ENCODE measurements at places on chromosomes 6 and 20.

DNA sequence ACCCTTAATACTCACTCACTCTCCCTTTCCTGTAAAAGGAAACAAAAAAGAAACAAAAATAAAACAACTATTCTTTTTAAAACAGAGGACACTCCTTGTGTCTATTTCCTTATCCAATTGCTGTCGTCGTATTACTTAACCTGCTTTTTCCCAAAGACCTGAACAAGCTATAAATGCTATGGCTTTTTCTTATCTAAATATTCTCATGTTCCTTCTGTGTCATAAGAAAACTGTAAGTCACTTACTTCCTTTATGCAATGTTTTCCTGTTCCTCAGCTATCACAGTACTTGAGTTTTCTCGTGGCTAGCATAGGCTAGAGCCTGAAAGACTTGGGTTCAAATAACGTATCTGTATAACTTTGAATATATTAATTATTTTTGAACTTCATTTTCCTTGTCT is 99.2 kb downstream of the IRAK1BP1 start:
- no peaks in the 10 kb centered on the region for H3K27me3 ChIP-seq
- no peak for DNase-seq
- no peak overlapping the region for H3K27ac ChIP-seq
- H3K4me1 ChIP-seq = no peaks in the 10 kb centered on the region
- peaks cover 95% of the 10 kb centered on the region for H3K36me3 ChIP-seq

DNA sequence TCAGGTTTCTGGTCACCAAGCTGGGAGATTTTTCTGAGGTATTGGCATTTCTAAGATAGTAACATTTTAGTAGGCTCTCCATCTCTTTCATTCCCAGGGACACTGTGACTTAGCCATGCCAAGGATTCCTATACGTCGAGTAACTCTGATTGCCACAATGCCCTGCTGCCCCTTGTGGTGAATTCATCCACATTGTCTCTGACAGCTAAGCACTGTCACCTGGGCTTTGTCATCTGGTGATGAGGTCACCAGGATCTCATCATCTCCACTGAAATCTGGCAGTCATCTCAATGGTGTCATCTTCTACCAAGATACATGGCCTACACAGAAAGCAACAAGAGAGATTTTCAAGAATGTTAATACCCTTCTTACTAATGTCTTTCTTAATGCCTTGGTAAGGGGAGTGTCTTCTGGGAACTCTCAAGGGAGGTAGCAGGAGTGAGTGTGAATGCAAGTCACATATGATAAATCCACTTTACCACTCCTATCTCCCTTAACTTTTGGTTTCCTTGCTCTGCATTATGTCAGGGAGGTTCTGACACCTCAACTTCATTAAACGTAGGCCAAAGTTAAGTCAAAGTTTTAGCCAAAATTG is 246.7 kb downstream of the CD109 start:
- DNase-seq = peak; percentile 21
- no peaks in the 10 kb centered on the region for H3K4me1 ChIP-seq
- no peak overlapping the region for H3K27ac ChIP-seq
- no peaks in the 10 kb centered on the region for H3K27me3 ChIP-seq
- H3K36me3 ChIP-seq = no peaks in the 10 kb centered on the region

- peaks cover 15% of the 10 kb centered on the region for H3K4me1 ChIP-seq
- H3K27me3 ChIP-seq = no peaks in the 10 kb centered on the region
- H3K36me3 ChIP-seq = no peaks in the 10 kb centered on the region
- H3K27ac ChIP-seq = no peak overlapping the region
- no peak overlapping the region for H3K4me3 ChIP-seq
- no peak for DNase-seq
Measured at GRCh38 chr6:148779142-148779562, 32.3 kb downstream of the UST start.

- no peaks in the 10 kb centered on the region for H3K36me3 ChIP-seq
- H3K4me3 ChIP-seq = peak overlapping the region; percentile 4
- H3K27me3 ChIP-seq = no peaks in the 10 kb centered on the region
- H3K4me1 ChIP-seq = no peaks in the 10 kb centered on the region
- peak; percentile 86 for DNase-seq
Measured at GRCh38 chr6:69232911-69233448, 563.8 kb downstream of the LMBRD1 start.

GRCh38 chr6:116111552-116112528 is 11.2 kb downstream of the NT5DC1 start:
- no peak for DNase-seq
- H3K27ac ChIP-seq = no peak overlapping the region
- H3K4me3 ChIP-seq = no peak overlapping the region

DNA sequence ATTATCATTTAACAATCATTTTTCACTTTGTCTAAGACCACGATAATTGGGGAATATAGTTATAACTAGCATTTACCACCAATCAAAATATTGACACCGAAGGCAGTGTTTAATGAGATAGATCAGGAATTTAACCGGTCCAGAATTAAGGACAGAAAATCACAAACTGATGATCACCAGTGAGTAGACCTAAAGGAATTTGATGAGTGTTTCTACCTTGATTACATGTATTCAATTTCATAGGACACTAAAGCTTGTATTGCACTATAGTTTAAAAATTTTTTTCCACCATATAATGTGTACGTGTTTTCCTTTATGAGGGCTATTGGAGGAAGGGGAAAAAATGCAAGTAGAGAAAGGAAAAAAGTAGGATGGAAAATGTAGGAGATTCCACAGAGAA is 22.6 kb upstream of the ARHGAP18 start:
- DNase-seq = no peak
- no peak overlapping the region for H3K27ac ChIP-seq
- H3K27me3 ChIP-seq = no peaks in the 10 kb centered on the region

GRCh38 chr20:30168800-30169138 is 1088.7 kb upstream of the DEFB115 start:
- H3K27me3 ChIP-seq = no peaks in the 10 kb centered on the region
- no peak for DNase-seq
- no peak overlapping the region for H3K4me3 ChIP-seq
- H3K4me1 ChIP-seq = no peaks in the 10 kb centered on the region
- no peaks in the 10 kb centered on the region for H3K36me3 ChIP-seq

DNA sequence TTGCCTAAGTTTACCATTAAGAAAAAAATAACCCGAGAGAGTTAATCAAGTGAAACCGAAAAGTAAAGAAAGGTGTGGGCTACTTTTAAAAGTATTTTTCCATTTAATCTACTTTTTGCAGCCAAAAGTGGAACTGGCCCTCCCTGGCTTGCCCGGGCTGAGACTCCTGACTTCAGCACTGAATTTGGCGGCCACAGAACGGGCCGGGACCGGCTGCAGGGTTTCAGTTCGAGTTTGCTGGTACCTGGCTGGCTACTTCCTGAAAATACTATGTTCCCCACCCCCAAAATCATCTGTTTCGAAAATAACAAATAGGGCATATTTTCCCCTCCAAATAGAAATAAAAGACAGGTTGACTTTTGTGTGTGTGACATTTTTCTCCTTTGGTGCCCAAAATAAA is 173.4 kb upstream of the EXOC2 start:
- DNase-seq = no peak
- H3K27ac ChIP-seq = no peak overlapping the region

DNA sequence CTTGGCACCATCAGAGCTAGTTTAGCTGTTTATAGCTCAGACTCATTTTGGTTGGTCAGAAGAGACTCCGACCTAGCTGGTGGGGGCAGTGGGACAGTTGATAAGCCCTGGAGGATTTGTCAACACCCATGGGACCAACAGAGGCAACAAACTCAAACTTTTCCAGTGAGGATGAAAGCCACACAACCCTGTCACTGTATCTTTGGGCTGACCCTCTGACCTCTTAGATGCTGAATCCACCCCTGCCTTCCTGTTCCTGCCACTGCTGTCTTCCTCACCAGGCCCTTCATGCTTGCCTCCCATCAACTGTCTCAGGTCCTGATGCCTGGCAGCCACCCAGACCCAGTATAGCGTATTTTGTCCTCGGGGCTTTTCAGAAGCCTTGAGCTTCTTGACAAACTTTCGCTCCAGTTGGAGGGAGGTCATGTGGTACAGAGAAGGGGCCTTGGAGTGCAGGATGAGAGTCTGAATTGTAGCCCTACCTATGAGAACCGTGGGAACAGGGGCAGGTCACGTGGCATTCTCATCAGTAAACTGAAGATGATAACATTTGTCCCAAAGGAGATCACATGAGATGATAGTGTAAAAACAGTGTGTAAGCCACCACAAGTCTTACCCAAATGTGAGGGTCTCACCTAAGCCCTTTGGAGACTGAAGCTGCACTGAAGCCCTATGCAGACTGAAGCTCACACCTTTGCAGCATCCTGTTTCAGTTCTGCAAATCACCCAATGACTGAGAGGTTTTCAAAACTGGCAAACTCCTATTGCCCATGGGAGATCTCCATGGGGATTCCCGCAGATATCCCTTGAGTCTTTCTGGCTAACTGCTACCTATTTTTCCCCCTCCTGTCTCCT is 72.0 kb upstream of the F13A1 start:
- H3K27me3 ChIP-seq = no peaks in the 10 kb centered on the region
- DNase-seq = no peak
- H3K36me3 ChIP-seq = no peaks in the 10 kb centered on the region

DNA sequence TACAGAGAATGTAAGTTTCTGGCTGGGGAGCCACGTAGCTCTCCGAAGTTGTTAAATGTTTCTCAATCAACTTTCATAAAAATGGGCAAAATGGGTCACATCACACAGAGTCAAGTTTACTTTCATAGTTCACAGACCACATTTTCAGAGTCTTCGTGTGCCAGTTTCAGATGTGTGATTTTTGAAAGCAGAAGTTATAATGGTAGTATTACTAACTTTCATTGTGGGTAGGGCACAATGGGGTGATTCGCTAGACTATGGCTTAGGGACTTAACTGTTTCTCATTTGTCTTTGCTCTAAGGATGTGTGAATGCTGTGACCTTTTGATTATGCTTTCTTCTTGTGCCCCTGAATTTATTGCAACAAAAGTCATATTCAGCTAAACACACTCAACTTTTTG is 109.0 kb upstream of the SUPT3H start:
- H3K27me3 ChIP-seq = no peaks in the 10 kb centered on the region
- no peak for DNase-seq
- H3K4me3 ChIP-seq = no peak overlapping the region
- H3K4me1 ChIP-seq = no peaks in the 10 kb centered on the region

DNA sequence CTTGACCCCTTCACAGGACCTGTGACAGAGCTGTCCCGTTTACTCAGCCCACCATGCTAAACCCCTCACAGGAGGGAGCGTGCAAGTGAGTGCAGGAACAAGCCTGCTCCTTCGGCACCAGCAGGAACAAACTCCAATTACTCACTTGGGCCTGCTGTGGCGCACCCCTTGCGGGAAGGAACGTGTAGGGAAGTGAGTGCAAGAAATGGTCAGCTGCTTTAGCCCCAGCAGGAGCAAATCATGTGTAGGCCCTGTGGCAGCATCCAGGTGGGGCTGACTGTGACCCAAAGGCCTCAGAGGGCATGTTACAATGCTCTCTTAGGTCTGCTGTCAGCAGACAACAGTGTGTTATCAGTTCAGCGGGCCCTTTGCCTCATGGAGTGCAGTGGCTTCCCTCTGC is 574.4 kb downstream of the PRKN start:
- H3K27ac ChIP-seq = no peak overlapping the region
- H3K4me1 ChIP-seq = no peaks in the 10 kb centered on the region
- H3K36me3 ChIP-seq = no peaks in the 10 kb centered on the region
- no peak overlapping the region for H3K4me3 ChIP-seq
- no peaks in the 10 kb centered on the region for H3K27me3 ChIP-seq
- no peak for DNase-seq

- DNase-seq = no peak
- peaks cover 6% of the 10 kb centered on the region for H3K4me1 ChIP-seq
- no peak overlapping the region for H3K27ac ChIP-seq
- no peaks in the 10 kb centered on the region for H3K36me3 ChIP-seq
- H3K4me3 ChIP-seq = no peak overlapping the region
Measured at GRCh38 chr6:31585491-31585890, 586 bp upstream of the LST1 start.

DNA sequence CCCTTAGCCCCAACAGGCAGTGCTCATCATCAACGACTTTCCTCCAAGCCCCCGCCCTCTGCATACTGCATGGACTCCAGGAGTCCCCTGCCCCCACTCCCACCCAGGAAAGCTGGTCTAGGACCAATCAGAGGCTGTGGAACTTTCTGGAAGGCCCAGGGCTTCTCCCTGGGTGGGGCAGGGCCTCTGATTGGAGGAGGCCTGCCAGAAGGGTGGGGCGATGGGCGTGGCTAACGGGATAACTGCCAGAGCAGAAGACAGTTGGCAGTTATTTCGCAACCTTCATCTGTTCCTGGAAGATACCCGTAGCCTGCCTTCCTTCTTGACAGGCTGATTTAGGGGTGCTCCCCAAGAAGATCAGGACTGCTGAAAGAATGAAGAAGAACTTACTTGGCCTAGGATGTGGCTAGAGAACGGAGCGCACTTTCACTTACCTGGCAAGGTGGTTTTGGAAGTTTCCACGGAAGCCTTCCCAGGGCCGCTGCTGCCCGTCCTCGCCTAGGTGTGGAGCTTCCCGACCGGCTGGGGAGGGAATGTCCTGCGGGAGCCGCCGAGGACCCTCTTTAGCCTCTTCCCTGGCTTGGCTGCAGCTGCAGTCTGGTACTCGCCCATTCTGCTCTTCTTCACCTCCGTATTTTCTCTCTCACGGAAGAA is 209.0 kb downstream of the LRFN2 start:
- H3K27ac ChIP-seq = no peak overlapping the region
- DNase-seq = peak; percentile 46
- H3K4me1 ChIP-seq = no peaks in the 10 kb centered on the region
- no peak overlapping the region for H3K4me3 ChIP-seq

- no peak overlapping the region for H3K4me3 ChIP-seq
- no peak overlapping the region for H3K27ac ChIP-seq
- no peaks in the 10 kb centered on the region for H3K27me3 ChIP-seq
- no peaks in the 10 kb centered on the region for H3K36me3 ChIP-seq
- 0 out of 2 replicates have a peak, but pooled peaks cover 2% of the 10 kb centered on the region for H3K4me1 ChIP-seq
Measured at GRCh38 chr6:106154326-106154725, 68.2 kb downstream of the PRDM1 start.

DNA sequence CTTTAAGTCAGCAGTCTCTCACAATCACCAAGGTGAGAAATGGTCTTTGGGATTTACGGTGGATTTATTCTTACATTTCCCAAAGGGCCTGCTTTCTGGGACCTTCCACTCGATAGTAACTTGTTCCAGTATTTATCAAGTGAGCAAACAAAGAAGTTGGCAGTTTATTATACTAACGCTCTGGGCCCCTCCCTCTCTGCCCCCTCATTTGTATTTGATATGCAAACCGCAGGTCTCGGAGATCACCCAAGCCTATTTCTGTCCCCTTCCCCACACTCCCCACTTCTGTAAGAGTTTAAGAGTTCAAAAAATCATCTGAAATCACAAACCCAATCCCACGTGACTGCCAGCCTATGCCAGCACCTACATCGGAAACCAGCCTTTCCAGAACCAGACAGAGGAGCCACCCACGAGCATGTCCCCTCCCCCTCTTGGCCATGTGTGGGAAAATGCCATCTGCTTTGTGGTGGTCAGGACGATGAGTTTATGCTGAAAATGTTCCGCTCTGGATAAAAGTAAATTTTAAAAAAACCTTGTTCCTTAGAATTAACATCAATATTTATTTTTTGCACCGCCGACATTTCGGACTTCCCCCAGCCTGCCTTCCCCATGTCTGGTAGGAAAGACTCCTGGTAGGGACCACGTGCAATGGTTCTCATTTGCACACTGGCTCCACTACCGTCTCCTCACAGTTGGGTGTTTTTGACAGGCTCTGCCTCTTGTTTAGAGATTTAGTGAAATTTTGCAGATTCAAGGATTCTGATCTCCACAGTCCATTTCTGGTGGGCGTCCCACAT is 281.0 kb downstream of the TFAP2C start:
- H3K27me3 ChIP-seq = no peaks in the 10 kb centered on the region
- H3K4me3 ChIP-seq = no peak overlapping the region
- no peak overlapping the region for H3K27ac ChIP-seq
- H3K4me1 ChIP-seq = no peaks in the 10 kb centered on the region
- H3K36me3 ChIP-seq = no peaks in the 10 kb centered on the region

Measured in H1 (cell line).